ENCODE measurements at places on chromosomes 12 and 14. TPM values are rescaled to one million over a fixed set of nuclear protein-coding genes. Genes with fewer than 3 reads are reported as not detected.

The PPM1H gene
- total RNA-seq: 7.8 TPM

The CCDC196 gene
- not detected for total RNA-seq

The TAS2R42 gene
- not detected for total RNA-seq

The TPPP2 gene
- not detected for total RNA-seq

The SIX4 gene
- 2.8 TPM for total RNA-seq

The TEX52 gene
- total RNA-seq: not detected

The HOXC10 gene
- total RNA-seq: 2.1 TPM

The TM7SF3 gene
- total RNA-seq: 75.5 TPM

The SMCO3 gene
- total RNA-seq: not detected

The INSM2 gene
- 0.05 TPM for total RNA-seq

All from A549 treated with GW870086 at 1 μM for 4 hours (cell line).